ENCODE measurements at places on chromosomes 13 and 19.
A peak's percentile ranks its signal among the peaks of the same experiment; 100 is the strongest.

GRCh38 chr13:40672765-40673397 is 6.4 kb upstream of the FOXO1 start:
- no peak for DNase-seq

DNA sequence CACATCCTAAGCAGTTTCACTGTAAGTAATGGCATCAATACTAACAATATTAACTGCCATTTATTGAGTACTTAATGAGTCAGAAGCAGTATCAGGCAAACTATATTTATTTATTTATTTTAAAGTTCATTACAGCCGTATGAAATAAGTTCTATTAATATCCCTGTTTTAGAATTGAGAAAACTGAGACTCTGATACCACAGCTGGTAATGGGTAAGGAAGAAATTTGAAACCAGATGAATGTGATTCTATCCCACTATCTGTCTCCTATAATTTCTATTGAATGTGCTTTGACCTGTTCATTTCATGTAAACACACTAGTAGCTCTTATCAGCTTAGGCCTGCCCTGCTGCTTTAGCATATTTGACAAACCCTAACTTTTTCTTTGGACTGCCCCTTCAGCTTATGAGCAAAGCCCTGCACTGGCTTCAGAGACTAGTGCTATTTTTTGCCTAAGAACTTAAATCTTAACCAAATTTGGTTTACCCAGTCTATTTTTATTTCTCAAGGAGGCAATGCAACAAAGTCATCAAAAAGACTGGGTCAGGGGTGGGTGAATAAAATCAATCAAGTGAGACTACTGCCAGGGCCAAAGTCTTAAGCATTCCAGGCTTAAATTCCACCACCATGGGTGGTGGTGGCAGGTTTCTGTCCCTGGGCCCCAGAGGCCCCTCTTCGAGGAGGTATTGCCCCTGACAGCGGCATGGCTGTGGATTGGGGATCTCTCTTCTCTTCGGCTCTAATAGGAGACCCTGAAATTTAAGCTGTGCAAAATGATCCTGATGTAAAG is 143.4 kb downstream of the DLEU7 start:
- DNase-seq: no peak

DNA sequence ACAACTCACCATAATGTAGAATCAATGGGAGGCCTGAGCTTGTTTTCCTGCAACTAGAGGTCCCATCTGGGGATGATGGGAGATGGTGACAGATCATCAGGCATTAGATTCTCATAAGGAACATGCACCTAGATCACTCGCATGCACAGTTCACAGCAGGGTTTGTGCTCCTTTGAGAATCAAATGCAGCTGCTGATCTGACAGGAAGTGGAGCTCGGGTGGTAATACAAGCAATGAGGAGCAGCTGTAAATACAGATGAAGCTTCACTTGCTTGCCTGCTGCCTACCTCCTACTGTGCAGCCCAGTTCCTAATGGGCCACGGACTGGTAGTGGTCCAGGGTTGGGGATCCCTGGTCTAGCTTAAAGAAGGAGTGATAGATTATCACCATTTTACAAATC is 33.0 kb downstream of the KPNA3 start:
- DNase-seq: no peak

- no peak for DNase-seq
Measured at GRCh38 chr19:29256516-29256915, 43.6 kb upstream of the UQCRFS1 start.

GRCh38 chr19:40240332-40240731 is 13.8 kb upstream of the CCNP start:
- DNase-seq: no peak

DNA sequence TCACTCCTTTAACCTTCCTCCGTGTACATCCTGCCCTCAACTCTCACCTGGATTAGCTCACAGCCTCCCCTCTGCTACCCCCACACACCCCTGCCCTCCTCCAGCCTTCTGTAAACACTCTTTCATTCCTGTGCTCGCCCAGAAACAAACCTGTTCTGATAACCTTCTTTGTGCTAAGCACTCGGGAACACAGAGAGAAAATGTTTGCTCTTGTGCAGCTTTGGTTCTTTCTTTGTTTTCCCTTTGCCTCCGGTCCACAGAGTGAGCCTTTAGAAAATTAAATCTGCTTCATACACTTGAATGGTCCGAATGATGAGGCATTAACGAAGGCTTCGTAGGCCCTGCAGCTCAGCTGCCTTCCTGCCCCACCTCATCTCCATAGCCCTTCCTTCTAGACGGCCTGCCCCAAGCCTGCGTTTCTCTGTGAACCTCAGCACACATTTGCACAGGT is 6.6 kb upstream of the ZDHHC20 start:
- DNase-seq: no peak

DNA sequence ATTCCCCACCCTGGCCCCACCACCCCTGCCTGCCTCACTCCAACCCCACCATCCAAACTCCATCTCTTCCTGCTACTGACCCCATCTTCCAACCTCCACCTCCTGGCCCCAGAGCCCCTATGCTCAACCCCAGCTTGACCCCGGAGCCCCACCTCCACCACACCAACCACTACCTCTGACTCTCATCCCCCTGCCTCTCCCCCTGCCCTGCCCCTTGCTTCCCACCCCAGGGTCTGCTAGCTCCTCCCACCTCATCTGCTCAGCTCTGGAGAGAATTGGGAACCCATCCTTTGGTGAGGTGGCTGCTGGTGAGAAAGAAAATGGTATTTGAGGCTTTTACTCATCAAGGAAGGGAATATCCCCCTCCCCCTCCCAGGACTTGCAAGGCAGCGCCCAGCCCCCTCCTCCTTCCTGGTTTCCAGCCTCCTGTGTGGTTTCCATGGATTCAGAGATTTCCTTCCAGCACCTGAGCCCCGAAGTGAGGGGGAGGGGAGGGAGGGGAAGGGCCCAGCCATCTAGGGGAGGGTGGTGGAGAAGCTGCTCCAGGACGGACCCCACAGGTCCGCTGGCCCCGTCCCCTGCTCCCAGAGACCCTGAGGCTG is 11.4 kb upstream of the PEPD start:
- no peak for DNase-seq

- DNase-seq: no peak
Measured at GRCh38 chr13:114097893-114098688, 34.3 kb downstream of the RASA3 start.

DNA sequence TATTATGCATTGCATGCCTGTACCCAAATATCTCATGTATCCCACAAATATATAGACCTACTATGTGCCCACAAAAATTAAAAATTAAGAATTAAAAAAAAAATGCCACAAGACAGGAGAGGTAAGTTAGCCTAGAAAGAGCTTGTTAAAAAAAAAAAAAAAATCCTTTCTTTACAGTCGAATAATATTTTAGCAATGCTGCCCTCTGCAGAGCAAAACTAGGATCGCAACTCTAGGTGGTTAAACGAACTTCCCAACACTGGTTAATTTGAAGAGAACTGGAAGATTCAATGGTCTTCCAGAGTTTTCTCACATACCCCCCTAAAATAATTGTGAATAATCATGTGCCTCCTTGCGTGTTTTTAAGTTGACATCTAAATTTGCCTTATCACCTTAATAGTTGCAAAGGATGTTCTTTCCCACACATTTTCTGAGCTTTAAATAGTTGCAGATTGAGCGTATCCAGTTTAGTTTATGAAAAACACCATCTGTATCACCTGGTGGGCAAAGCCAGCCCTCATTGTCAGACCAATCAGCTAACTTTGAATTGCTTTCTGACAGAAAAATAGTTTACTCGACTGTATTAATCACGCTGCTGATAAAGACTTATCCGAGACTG is 47.4 kb upstream of the RCBTB2 start:
- DNase-seq: no peak

DNA sequence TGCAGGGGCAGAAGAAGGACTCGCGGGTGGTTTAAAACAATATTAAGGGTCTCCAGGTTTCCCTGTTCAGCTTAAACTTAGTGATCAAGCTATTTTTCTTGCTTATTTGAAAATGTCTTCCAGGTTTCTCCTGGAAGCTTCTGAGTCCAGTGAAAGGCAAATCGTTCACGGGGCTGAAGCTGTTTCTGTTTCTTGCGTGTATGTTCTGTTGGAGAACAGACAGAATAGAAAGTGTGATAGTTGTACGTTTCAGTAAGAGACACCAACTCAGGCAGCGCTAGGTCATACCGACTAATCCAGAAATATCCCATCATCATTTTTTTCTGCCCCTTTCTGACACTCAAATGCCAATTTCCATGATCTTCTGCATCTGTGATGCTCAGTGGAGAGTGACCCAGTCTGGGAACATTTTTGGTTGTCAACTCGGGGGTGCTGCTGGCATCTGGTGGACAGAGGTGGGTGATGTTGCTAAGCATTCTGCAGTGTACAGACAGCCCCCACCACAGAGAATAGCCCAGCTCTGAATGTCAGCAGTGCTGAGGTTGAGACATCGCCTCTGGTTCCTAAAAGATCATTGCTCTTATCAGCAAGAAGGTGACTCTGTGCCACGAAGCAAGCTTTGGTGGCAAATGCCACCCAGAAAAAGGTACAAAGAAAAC is 4.3 kb downstream of the KLF2 start:
- DNase-seq: no peak

- DNase-seq: no peak
Measured at GRCh38 chr19:14416817-14417231, 2.3 kb downstream of the DDX39A start.

DNA sequence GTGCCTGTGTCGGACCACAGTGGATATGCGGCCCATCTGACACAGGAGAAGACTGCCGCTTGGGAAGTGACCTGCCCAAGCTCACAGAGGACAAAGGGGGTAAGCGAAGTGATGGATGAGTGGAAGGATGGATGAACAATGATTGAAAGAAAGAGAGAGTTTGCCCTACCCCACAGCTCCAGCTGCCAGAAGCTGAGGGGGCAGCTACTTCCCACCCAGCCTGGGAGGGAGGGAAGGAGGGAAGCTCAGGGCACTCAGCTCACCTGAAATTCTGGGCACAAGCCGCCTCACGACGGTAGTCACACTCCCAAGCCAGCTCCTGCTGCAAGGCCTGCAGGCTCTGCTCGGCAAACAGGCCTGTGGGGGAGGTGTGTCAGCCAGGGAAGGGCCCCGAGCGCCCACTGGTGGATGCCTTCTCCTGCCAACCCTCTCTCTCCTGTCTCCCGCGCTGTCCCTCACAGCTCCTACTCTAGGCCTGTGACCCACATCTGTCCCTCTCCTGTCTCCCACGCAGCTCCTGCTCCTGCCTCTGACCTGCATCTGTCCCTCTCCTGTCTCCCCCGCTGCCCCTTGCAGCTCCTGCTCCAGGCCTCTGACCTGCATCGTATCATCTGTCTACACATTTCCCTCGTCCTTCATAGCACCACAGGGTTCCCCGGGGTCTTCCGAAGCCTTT is 12.0 kb upstream of the NUMBL start:
- no peak for DNase-seq

DNA sequence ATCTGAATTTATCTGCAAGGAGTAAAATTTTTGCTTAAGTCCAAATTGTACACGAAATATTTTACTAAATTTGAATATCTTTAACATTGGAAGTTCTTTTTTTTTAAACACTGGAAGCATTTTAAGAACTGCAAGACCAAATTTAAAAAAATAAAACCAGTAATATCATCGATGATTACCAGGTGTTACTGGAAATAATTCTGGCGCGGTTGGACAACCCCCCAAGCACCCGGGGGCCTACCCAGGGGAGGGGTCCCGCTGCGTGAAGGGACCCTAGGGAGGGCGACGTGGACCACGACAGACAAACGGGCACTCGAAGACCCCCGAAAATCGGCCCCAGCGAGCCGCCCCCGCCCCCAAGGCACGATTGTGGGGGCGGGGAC is 12.6 kb upstream of the JSRP1 start:
- no peak for DNase-seq

DNA sequence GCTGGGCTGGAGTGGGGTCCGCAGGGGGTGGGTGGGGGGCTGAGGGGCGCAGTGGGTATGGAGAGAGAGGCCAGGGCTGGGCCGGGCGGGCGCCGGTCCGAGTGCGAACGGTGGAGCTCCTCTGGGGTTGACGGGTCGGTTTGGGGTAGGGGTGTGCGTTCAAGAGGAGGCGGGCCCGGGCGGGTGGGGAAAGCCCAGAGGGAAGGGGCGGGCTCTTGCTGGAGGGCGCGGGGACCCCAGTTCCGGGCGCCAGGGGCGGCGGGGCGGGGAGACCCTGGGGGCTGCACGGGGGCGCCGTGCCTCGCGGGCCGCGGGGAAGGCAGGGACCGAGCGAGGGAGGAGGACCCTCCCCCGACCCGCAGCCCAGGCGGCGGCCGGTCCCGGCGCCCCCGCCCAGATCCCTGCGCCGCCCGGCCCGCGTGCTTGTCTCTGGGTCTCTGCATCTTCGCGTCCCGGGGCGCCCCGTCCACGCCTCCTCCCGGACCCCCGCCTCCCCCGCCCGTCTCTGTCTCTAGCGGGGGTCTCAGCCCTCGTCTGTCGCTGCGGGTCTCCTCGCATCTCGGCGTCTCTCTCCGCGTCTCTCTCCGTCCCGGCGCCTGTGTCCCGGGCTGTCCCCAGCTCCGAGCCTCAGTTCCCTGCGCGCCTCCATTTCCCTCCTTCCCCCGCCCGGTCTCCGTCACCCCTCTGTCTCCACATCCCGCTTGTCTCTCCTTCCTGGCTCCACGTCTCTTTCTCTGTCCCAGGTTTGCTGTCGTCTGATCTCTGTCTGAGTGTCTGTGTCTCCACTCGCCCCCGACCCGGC is 8.3 kb upstream of the SHISA7 start:
- DNase-seq: no peak

DNA sequence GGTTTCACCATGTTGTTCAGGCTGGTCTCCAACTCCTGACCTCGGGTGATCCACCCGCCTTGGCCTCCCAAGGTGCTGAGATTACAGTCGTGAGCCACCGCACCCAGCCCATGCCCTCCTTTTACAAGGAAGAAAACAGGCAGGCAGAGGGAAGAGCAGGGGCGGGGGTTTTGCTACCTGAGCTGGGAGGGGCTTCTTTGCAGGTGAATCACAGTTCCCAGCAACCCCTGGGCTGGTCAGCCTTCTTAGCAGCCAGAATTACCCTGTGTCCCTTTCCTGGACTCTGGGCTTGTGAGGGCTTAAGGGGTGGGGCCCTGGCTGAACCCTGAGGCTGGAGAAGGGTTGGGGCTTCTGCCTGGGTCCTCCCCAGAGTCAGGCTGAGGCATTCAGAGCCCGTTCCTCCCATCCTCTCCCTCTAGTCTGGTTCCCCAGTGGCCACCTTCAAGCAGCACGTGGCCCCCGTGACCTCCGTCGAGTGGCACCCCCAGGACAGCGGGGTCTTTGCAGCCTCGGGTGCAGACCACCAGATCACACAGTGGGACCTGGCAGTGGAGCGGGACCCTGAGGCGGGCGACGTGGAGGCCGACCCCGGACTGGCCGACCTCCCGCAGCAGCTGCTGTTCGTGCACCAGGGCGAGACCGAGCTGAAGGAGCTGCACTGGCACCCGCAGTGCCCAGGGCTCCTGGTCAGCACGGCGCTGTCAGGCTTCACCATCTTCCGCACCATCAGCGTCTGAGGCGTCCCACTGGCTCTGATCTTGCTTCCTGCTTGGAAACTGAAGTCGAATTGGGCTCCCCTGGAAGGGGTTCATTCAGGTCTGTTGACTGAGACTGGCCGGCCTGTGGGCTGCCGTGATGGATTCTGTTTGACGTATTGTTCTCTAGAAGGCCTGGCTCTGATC is 2.8 kb upstream of the KCNJ14 start:
- DNase-seq: no peak

- DNase-seq: peak; percentile 56
Measured at GRCh38 chr13:26946684-26947343, 186.2 kb upstream of the GPR12 start.

All from NCI-H524 treated with DMSO at 0.1 percent for 48 hours (cell line).